Stimulated activated CD8-positive, alpha-beta memory T cell treated with anti-CD3 and anti-CD28 coated beads, Interleukin-4, amount 100 ng/mL, for 1 hour (primary cell): ENCODE measurements at places on chromosomes 4 and X.

GRCh38 chrX:48999030-48999429 lies 3.0 kb downstream of the GRIPAP1 start:
- DNase-seq, result no peak

DNA sequence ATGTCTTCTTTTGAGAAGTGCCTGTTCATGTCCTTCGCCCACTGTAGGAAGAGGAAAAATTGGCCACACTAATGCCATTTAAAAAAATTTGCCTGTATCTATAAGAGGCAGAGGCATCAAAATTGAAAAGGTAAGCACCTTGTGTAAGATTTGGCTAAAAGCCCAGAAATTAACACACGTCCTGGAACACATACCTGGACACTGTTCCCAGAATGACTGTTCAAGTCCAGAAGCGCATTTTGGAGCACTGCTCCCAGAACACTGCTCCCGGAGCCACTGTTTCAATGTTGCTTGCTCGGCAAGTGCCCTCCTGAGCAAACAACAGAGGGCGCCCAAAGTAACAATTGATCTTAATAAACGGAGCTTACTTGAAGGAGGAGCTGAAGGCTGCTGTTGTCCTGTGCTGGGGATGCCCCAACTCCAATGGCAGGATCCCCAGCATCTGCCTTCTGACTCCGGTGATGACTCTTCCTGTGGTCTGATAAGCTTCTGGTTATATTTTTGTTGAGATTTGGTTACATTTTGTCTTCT lies 1958.6 kb downstream of the C4orf33 start:
- DNase-seq, result no peak

DNA sequence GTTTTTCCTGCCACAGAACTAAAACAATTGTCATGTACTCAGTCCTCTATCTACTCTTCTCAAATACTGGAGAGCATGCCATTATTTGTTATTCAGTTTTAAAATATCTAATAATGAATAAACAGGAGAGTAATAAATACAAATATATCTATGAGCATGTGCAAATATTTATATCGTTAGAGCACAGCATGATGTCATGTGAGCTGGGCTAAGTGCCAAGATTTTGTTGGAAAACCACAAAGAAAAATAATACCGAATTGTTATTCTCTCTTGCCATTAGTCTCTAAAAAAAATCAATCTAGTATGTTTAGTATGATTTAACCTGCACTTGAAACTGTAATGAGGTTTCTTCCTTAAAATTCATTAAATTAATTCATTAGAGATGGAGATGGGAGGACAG lies 97.3 kb downstream of the DDX60 start:
- DNase-seq, result no peak

GRCh38 chrX:120287513-120288112 lies 23.6 kb downstream of the TMEM255A start:
- no peak for DNase-seq

DNA sequence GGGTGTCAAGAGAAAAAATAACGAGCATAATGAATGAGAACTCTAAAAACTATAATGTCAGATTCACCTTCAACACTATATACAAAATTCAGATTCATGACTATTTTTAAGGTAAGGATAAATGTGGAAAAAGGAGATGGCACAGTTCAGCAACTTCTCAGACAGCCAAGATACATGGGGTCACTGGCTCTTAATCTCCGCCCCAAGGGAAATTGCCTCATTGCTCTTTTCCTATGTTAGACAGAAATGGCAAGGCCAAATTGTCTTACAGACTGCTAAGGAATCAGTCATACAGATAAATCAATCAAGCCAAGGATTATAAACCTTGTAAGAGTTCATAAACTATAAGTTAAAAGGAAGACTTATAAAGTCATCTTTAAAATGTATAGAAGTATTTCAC lies 183.4 kb downstream of the OPHN1 start:
- no peak for DNase-seq

GRCh38 chrX:19688426-19688825 lies 173.1 kb upstream of the MAP3K15 start:
- no peak for DNase-seq

GRCh38 chr4:146029939-146030710 lies 91.5 kb upstream of the ZNF827 start:
- no peak for DNase-seq
